ENCODE measurements at places on chromosomes 12 and 14. TPM values are rescaled to one million over a fixed set of nuclear protein-coding genes. Genes with fewer than 3 reads are reported as not detected.

- no peaks in the 10 kb centered on the region for H3K27me3 ChIP-seq
- no peak for DNase-seq
- H3K36me3 ChIP-seq: no peaks in the 10 kb centered on the region
Observed at GRCh38 chr12:92059960-92060359, 85.7 kb downstream of the BTG1 start.

DNA sequence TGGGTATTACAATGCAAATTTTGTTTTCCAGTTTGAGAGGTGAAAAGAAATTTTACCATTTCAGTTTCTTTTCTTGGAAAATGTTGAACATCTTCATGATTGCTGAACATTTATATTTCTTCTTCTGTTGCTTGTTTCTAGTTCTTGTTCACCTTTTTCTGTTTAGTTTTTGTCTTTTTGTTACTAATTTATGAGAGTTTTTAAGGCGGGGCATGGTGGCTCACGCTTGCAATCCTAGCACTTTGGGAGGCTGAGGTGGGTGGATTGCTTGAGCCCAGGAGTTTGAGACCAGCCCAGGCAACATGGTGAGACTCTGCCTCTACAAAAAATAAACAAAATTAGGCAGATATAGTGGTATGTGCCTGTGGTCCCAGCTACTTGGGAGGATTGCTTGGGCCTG is 10.7 kb downstream of the KIF5A start:
- no peak overlapping the region for H3K4me3 ChIP-seq
- H3K27ac ChIP-seq: no peak overlapping the region
- peaks cover 5% of the 10 kb centered on the region for H3K4me1 ChIP-seq
- H3K27me3 ChIP-seq: peaks cover 24% of the 10 kb centered on the region

The IL31 gene
- total RNA-seq: not detected

- no peak overlapping the region for H3K4me3 ChIP-seq
- H3K36me3 ChIP-seq: no peaks in the 10 kb centered on the region
- peaks cover 13% of the 10 kb centered on the region for H3K4me1 ChIP-seq
- DNase-seq: peak; percentile 35
- H3K27me3 ChIP-seq: no peaks in the 10 kb centered on the region
Observed at GRCh38 chr14:38964630-38965029, 138.4 kb downstream of the SEC23A start.

The IRAK3 gene
- 57.3 TPM for total RNA-seq

- H3K4me3 ChIP-seq: no peak overlapping the region
- H3K4me1 ChIP-seq: no peaks in the 10 kb centered on the region
Observed at GRCh38 chr12:111426344-111427185, 20.8 kb downstream of the SH2B3 start.

- no peaks in the 10 kb centered on the region for H3K4me1 ChIP-seq
- 0 out of 2 replicates have a peak, but pooled peaks cover 2% of the 10 kb centered on the region for H3K27me3 ChIP-seq
- no peak overlapping the region for H3K4me3 ChIP-seq
- H3K36me3 ChIP-seq: no peaks in the 10 kb centered on the region
- DNase-seq: no peak
Observed at GRCh38 chr12:112869778-112870177, 37.0 kb upstream of the OAS1 start.

DNA sequence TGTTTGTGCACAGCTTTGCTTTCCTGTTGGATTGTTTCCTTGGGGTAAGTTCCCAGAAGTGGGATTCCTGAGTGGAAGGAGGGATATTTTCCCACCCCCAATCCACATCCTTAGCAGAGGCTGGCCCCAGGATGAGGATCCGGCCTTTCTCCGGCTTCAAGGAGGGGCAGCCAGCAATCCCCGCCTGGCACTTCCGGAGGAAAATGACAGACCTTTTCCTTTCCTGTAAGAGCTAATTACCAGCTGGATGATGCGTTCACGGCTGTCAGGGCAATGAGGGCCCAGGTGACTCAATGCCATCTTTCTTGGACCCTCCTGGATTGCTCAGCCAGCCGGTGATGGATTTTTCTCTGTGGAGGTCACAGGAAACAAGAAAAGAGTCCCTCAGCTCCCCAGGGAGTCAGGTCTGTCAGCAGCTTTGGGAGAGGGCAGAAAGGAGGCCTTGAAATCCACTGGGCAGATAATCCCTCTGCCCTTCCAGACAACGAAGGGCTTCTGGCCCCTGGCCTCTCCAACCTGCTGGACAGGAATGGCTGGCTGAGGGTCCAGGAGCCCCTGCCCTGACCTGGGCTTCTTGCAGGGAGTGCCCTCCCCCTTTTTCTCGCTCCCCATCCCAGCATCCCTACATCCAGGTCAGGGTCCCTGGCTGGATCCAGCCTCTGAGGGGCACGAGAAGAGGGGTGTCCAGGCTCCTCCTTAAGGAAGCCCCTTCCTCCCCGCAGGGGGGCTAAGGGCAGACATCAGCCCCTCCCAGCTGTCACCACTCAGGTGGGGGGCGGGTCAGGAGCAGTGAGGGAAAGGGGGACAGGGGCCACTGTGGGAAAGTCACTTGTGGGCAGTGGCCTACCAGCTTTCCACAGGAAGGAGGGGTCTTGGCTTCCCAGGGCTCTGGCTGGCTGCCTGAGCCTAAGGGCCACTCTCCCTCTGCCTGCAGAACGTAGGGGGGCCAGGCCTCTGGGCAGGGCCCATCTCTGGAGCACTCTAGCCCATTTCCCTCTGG is 16.1 kb upstream of the CCDC85C start:
- H3K27ac ChIP-seq: no peak overlapping the region
- peaks cover 4% of the 10 kb centered on the region for H3K4me1 ChIP-seq
- no peak overlapping the region for H3K4me3 ChIP-seq
- no peaks in the 10 kb centered on the region for H3K36me3 ChIP-seq
- no peak for DNase-seq
- no peaks in the 10 kb centered on the region for H3K27me3 ChIP-seq

DNA sequence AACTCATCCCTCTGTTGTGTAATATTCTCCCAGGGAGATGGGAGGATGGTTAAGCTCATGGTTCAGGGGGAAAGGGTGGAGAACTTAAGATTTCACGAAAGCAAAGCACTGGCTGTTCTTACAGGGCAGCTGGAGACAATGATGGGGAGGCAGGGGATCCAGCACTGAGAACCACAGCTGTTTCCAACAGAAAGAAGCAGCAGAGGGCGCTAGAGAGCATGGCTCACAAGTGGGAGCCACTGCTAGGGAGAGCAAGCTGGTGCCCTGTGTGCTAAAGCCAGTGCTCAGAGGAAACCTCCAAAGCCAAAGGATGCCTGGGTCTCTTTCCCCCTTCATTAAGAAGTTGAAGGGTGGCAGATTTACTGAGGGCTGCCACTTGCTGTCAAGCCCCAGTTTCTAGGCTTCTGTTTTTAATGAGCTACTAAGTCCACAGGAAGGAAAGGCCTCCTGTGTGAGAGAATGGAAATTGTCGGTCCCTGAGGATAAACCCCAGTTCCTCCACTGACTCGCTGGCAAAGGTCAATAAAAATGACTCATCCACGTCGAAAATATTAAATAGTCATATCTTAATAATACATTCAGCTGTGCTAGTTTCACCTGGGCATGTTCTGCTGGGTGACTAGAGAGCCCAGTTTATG is 199.7 kb downstream of the ANO2 start:
- no peaks in the 10 kb centered on the region for H3K4me1 ChIP-seq
- no peaks in the 10 kb centered on the region for H3K36me3 ChIP-seq
- no peak overlapping the region for H3K4me3 ChIP-seq
- H3K27ac ChIP-seq: no peak overlapping the region
- peak; percentile 91 for DNase-seq

The VEZT gene
- total RNA-seq: 50.5 TPM

DNA sequence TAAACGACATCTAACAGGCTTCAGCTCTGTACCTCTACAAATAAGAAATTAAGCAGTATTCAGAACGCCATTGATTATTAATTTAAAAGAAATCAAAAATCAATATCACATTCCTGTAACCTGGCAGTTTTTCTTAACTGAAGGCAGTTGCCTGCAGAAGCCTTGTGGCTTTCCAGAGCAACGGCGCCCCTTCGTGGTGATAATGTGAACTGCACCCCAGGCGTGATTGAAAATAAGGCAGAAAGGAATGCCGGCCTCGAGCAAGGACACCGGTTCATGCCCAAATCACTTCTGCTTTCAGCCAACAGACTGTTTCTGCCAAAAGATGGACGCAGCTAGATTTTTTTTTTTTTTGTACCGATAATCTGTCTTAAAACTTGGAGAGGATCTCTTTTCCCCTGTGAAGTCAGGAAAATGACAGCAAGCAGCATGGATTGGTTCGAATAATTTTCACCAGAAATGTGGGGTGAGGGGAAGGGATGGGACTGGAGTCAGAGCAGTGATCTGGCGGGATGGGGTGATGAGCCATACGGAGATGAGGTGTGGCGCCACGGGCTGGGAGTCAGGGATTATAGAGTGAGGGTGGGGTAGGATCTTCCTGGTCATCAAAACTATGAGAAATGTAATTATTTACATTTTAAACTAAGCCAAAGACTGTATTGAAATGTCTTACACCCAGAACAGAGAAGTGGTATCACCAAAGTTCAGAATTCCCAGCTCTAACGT is 473.0 kb downstream of the DPF3 start:
- H3K4me1 ChIP-seq: peaks cover 21% of the 10 kb centered on the region
- H3K4me3 ChIP-seq: no peak overlapping the region
- H3K27ac ChIP-seq: no peak overlapping the region
- H3K36me3 ChIP-seq: no peaks in the 10 kb centered on the region
- peak; percentile 84 for DNase-seq

DNA sequence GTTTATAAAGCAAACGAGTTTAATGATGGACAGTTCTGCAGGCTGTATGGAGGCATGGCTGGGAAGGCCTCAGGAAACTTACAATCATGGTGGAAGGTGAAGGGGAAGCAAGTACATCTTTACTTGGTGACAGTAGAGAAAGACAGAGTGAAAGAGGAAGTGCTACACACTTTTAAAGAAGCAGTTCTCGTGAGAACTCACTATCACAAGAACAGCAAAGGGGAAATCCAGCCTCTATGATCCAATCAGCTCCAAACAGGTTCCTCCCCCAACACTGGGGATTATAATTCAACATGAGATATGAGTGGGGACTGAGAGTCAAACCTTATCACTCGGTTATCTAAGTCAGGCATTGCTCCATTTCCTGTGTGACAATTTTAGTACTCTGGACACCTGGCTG is 189.9 kb upstream of the CNTN1 start:
- H3K27ac ChIP-seq: no peak overlapping the region
- no peaks in the 10 kb centered on the region for H3K36me3 ChIP-seq
- H3K4me1 ChIP-seq: no peaks in the 10 kb centered on the region
- H3K27me3 ChIP-seq: no peaks in the 10 kb centered on the region
- no peak overlapping the region for H3K4me3 ChIP-seq

The DPY19L2 gene
- 4.4 TPM for total RNA-seq

DNA sequence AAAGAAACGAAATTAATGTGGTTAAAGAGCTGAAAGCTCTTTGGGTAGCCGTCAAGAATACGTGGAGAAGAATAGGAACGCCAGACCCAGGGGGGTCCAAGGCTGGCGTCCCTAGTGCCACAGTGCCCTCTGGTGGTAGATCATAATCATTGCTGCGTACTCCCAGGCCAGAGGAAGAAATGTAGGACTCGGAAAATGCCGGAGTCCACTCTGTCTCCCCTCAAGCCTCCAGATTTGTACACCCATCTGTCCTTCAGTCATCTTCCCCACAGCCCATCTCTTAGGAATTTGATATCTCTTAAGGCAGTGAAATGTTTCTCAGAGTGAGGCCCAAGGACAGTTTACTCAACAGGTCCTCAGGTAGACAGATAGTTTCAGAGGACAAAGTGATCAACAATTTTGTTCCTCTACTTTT is 25.4 kb upstream of the PLEKHG6 start:
- H3K4me3 ChIP-seq: no peak overlapping the region
- DNase-seq: peak; percentile 87
- no peaks in the 10 kb centered on the region for H3K27me3 ChIP-seq
- peaks cover 7% of the 10 kb centered on the region for H3K4me1 ChIP-seq
- no peak overlapping the region for H3K27ac ChIP-seq
- no peaks in the 10 kb centered on the region for H3K36me3 ChIP-seq

DNA sequence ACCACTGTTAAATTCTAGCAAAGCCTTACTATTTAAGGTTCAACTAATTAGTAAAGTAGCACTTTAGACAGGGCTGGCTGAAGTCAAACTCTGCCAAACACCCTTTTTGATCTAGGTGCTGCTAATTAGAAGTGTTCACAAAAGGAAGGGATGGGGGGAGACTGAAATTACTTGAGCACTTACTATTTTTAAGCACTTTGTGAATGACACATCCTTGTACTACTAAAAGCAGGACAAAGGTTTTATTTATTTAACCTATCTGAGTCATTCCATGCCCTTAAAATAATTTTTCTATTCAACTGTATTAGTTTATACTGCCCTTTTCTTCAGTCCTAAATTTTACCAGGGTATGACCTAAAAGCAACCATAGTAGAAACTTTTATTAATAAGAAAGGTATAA is 20.1 kb downstream of the MBIP start:
- no peak overlapping the region for H3K27ac ChIP-seq
- no peak overlapping the region for H3K4me3 ChIP-seq
- H3K36me3 ChIP-seq: peaks cover 49% of the 10 kb centered on the region
- H3K27me3 ChIP-seq: no peaks in the 10 kb centered on the region

The TEX22 gene
- total RNA-seq: 0.06 TPM

DNA sequence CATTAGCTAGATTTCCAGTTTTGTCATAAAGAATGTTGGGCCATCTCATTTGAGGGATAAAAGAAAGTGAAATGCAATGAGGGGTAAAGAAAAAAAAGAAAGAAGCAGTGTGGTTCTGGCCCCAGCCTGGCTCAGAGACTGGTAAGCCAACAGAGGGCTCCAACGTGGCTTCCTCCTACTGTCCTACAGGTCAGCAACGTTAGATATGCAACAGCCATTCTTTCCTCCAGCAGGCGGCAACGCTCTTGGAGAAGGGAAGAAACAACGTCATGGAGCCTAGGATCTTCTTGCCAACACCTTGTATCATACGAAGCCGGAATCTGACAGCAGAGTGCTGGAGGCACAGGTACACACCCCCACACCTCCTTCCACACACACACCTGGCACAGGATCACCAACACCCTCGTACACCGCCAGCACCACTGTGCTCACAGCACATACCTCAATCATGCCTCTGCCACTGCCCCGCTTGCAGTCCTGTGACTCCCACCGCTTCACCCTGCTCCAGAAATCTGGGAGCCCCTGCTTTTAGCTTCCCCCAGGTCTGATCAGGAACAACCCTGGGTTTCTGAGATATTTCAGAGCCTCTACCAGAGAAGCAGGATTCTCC is 102.8 kb downstream of the RPAP3 start:
- H3K4me1 ChIP-seq: no peaks in the 10 kb centered on the region
- no peak for DNase-seq
- no peaks in the 10 kb centered on the region for H3K36me3 ChIP-seq
- H3K4me3 ChIP-seq: no peak overlapping the region
- no peak overlapping the region for H3K27ac ChIP-seq
- H3K27me3 ChIP-seq: no peaks in the 10 kb centered on the region

Data from SJCRH30 (cell line).